ENCODE measurements at places on chromosomes 13 and 19. TPM values are rescaled to one million over a fixed set of nuclear protein-coding genes. Genes with fewer than 3 reads are reported as not detected.

DNA sequence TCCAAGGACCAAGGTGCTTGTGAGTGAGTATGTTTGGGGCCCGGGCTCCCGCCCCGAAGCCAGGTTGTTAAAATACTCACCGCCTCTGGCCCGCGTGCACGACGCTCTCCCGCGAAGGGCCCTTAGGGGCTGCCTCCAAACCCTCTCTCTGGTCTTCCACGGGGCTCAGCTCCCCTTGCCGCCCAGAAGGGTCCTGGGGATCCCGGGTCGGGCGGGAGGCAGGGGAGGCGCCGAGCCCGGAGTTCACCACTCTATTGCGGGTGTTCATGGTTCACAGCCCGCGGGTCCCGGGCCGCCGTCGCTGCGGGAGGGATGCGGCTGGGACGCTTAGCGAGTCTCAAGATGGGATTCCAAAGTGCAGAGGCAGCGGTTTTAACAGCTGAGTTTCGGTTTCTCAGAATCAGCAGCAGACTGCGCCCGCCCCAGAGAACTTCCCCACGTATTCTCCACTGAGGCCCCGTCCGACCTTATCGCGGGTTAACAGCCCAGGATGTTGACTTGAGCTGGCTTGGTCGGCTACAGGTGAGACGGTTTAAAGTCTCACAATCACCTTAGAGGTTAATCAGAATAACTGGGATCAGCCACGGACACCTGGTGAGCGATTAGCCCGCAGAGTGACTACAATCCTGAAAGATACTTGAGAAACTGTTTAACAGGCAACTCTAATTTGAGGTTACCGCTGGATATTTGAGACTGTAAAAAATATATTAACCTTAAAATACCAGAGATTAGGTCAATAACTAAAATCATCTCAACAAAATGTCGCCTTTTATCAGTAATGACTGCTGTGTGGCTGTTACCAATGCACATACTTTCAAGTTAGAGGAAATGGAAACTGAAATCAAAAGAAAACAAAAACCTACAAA lies at the start of gene EPSTI1:
TSS of gene EPSTI1 (minus strand) at position 344 of the 866 bp plus-strand sequence. CDS start at position 268, 76 bp downstream.
- DNase-seq: peak; percentile 90

Gene TNNT1
- total RNA-seq: 387 TPM

DNA sequence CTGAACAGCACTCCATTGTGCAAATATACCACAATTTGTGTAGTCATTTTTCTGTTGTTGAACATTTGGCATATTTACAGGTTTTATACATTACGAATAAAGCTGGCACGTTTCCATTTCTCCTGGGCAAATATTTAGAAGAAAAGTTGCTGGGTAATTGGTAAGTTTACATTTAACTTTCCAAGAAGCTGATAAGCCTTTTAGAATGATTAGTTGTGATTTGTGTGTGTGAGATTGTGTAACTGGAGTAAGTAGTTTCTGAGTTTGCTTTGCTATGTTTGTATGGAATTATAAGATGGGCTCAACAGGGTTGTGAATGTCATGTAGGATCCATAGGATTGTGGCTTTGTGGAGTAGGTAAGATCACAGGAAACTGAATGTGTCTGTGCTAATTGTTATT lies 1.6 kb upstream of the ZNF529 start:
- DNase-seq: peak; percentile 1

- no peak for DNase-seq
Observed at GRCh38 chr19:33212436-33213172, 13.0 kb downstream of the SLC7A10 start.

GRCh38 chr19:34500656-34501120 lies 19.1 kb downstream of the WTIP start:
- peak; percentile 27 for DNase-seq

Gene KHSRP
- total RNA-seq: 46.9 TPM

Gene DCT
- total RNA-seq: 0.18 TPM

DNA sequence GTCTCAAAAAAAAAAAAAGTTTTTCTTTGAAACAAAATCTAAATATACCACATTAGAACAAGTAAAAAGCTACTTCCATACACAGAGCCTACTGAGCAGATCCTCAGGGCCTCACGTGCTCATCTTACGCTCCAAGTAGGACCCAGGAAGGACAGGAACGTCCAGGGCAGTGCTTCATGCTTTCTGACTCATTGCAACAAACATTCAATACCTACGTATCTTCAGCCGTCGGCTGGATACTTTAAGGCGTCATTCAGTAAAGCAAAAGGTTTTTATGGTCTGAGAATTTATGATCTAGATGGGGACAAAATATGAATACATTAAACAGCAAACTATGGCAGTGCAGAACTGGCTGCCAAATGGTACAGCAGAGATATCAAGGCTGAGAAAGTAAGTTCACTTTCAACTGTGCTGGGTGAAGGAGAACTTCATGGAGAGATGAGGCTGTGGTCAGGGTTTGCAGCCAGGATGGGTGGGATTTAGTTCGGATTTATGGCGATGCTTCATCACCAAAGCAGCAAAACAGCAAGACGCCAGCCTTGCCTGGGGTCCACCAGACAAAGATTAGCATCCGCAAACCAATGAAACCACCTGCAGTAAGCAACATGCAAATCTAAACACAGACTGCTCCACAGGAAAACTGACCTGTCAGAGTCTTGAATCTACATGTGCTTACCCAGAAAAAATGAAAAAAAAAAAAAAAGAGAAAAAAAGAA lies 20.5 kb downstream of the CARS2 start:
- DNase-seq: no peak

GRCh38 chr13:44017756-44018309 lies 138.1 kb downstream of the LACC1 start:
- DNase-seq: no peak

DNA sequence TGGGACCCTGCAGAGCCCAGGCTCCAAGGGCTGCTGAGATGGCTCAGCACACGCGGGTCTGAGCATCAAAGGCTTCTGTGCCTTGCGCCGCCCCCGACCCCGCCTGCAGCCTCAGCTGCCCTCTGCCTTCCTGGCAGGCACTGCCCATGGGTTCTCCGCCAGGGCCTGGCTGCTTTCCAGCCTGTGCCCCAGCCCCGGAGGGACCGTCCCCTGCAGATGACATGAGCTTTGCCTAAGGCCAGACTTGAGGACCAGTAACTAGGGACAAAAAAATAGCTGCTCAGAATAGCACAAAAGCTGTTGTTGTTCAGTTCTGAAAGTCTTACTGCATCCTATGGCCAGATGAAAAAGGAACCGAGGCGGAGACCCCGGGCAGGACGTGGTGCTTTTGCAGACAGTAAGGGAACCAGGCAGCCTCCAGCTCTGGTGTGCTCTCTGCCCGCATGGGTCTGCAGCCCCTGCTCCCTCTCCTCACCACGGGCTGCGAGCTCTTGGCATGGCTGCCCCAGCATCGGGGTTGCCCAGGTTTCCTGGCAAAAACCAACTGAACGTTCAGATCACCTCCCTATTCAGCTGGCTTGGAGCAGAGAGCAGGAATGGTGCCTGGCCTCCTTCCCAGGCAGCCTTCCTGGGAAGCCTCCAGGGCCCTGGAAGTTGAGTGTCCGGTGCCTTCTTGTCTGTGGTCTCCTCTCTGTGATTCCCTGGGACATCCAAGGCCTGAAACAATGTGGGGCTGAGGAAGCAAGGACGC lies 12.5 kb upstream of the CFAP97D2 start:
- peak; percentile 78 for DNase-seq

- DNase-seq: peak; percentile 72
Observed at GRCh38 chr13:82720986-82721385, 1161.3 kb downstream of the SLITRK1 start.

Gene PEX11G
- 2.5 TPM for total RNA-seq

Gene DIRAS1
- total RNA-seq: 0.84 TPM

- DNase-seq: no peak
Observed at GRCh38 chr19:2135474-2136402, 15.6 kb downstream of the AP3D1 start.

Gene KLK7
- not detected for total RNA-seq

Gene CACNG7
- total RNA-seq: 0.04 TPM

- DNase-seq: no peak
Observed at GRCh38 chr19:10320602-10321416, 5.0 kb upstream of the FDX2 start.

Gene FREM2
- total RNA-seq: 8.5 TPM

- no peak for DNase-seq
Observed at GRCh38 chr13:99417201-99418102, 83.8 kb upstream of the TM9SF2 start.

DNA sequence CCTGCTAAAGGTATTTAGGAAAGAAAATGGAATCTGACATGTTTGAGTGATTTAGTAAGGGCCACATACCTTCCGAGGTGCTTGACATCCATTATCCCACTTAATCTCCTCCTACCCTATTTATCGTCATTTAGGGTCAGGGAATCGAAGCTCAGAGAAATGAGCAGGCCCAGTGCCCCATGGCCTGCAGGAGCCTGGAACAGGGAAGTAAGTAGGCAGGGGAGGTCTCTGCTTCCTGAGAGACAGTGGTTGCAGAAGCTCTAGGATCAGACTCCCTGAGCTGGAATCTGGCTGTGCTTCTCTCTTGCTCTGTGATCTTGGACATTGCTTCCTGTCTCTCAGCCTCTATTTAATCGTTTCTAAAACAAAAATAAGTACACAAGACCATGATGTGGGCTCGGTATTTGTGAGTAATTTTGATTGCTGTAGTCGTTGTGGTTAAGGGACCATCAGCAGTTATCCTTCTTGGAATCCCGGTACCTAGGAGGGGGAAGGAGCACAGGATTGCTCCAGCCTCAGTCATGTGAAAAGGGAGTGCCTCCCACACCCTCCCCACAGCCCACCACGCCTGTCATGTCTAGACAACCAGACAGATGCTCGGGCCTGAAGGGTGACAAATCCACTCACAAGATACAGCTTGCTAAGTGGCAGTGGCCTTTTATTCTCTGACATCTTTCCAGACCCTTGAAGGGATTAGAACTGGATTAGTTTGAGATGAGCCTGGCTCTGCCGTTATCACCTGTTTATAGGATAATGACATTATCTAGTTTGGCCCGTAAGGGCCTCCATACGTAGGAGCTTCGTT lies 169.2 kb upstream of the TSHZ3 start:
- no peak for DNase-seq

DNA sequence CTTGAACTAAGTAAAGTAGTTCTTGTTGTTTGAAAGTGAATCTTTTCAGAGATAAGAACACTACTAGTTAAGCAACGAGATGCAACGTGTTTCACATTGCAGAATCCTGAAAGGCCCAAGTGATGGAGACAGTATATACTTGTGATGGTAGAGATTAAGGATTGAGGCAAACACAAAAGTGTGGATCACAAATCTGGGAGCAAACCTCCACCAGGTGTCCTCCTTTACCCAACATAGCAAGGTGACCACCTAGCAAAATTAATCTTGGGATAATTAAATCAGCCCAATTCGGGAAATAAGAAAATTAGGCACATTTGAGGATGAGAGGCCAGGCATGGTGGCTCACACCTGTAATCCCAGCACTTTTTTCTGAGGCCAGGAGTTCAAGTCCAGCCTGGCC lies 563.9 kb downstream of the DACH1 start:
- no peak for DNase-seq

Gene ZNF431
- total RNA-seq: 18.1 TPM

GRCh38 chr13:100753376-100753775 lies 78.8 kb upstream of the TMTC4 start:
- DNase-seq: peak; percentile 20

GRCh38 chr13:38824342-38824741 lies 137.5 kb downstream of the FREM2 start:
- no peak for DNase-seq

DNA sequence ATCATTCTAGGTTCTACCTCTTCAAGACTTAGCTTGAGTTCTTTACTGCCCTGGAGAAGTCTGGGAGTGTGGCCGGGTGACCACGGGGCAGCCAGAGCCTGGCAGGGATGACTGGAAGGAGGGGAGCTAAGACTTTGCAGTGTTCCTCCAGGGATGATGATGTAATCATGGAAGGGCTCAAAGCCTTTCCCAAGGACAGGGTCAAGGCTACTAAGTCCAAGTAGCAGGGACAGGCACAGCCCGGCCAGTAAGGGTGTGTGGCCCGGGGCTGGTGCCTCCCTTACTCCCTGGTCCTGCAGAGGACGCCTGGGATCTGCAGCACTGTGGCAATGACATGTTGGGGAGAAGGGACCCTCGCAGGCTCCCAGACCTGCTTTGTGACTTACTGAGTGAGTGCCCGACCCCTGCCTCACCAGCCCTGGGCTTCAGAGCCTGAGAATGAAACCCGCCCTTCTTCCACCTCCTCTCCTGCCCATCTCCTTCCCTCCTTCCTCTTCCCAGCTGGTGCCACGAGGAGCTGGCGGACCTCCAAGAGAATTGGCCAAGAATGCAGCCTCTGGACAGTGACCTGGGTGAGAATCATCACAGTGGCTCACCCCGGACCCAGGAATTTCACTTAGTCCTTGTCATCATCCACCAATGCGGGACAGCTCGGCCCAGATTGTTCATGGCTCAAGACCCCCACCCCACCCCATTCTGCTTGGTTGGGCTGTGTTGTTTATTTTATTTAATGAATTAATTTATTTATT lies 15.6 kb upstream of the FBXO17 start:
- no peak for DNase-seq

GRCh38 chr13:20566898-20567874 lies at the start of gene IFT88:
Gene IFT88 (plus strand): TSS chr13:20567157. CDS start chr13:20574386, 7,229 bp downstream.
- peak; percentile 97 for DNase-seq

Gene LIM2
- not detected for total RNA-seq

DNA sequence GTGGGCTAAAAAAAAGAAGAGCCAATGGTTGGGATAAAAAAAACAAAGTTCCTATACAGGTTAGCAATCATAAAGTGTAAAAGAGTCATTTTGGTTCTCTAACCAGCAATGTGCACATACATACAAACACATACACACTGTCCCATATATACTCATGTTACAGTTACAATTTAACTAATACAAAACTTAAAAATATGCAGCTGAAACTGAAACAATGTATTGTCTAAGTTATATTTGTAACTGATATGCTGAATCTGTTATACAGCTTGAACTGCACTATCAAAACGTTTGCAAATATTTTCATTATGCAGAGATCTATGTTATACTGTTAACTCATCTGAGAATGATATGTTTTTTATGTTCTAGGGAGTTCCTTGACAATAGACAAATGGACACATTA lies 173.7 kb downstream of the KLF12 start:
- no peak for DNase-seq

Gene CAPN12
- 0.62 TPM for total RNA-seq

DNA sequence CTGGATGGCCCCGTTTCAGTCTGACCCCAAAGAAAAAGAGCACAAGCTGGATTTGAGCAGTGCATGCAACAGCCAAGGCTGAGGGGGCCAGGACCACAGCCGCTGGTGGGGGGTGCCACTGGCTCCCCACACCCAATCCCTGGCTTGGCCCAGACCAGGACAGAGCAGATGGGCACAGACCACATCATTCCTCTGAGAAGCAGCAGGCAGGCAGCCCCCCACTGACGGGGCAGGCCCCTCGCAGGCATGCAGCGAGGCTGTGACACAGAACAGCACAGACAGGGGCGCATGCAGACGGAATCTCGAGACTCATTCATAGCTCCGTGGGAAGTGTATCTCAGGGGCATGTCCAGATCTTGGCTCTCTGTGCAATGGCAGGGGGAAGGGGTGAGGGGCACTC lies 74.9 kb downstream of the IER2 start:
- DNase-seq: no peak

DNA sequence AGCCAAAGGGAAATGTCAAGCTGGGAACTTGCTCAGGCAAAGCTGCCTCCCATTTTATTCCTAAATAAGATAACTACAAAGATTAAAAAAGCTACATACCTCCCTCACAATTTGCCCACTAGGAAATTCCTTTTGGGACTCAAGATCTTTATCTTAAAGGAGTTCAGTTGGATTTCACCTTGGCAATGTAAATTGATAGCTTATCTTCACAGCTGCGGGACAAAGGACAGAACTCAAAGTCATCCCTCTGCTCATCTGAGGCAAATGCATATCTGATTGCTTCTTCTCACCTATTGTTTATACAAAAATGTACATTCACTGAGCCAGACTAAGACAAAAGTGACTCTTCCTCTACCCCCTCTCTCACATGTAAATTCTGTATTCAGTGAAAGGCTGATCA lies 47.8 kb downstream of the FGF14 start:
- DNase-seq: no peak

Gene HOOK2
- 19.1 TPM for total RNA-seq

- DNase-seq: peak; percentile 45
Observed at GRCh38 chr19:29777781-29778309, 33.9 kb upstream of the CCNE1 start.

All from muscle of leg (tissue), 16 donors.